ENCODE measurements at places on chromosomes 7 and 10.

DNA sequence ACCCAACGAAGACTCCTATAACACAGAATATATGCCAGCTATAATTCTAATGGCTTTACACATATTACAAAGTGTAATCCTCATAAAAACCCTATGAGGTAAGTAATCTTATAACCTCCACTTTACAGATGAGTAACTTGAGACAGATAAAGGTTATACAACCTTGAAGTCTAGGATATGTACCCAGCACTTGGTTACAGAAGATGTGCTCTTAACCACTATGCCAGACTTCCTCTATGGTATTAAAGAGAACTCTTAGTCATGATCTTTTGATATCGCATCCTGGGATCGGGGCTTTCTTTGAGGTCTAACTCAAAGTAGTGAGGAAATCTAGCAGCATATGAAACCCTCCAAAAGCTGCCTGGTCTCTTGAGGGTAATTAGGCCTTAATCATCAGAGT lies 319.2 kb upstream of the LRRN3 start:
- no peak for DNase-seq

GRCh38 chr10:4834898-4835405 lies 8.9 kb downstream of the AKR1E2 start:
- DNase-seq, result no peak

GRCh38 chr7:144513334-144513733 lies 109.8 kb upstream of the NOBOX start:
- no peak for DNase-seq

DNA sequence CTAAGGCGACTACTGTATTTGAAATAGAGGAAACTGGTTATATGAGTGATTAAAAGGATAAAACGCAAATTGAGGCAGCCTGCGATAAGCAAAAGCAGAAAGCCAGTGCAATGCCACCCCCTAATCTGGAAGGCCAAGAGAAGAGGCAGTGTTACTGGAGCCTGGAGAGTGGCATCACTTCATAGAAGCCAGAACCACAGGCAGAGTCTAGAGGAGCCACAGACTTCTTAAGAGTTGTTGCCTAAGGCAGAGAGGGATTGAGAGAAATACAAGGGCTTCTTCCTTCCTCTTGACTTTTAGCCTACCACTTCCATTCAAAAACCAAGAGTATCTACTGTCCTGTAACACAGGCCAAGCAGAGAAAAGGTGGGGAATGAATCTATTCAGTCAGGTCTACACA lies 94.9 kb upstream of the SKAP2 start:
- no peak for DNase-seq

DNA sequence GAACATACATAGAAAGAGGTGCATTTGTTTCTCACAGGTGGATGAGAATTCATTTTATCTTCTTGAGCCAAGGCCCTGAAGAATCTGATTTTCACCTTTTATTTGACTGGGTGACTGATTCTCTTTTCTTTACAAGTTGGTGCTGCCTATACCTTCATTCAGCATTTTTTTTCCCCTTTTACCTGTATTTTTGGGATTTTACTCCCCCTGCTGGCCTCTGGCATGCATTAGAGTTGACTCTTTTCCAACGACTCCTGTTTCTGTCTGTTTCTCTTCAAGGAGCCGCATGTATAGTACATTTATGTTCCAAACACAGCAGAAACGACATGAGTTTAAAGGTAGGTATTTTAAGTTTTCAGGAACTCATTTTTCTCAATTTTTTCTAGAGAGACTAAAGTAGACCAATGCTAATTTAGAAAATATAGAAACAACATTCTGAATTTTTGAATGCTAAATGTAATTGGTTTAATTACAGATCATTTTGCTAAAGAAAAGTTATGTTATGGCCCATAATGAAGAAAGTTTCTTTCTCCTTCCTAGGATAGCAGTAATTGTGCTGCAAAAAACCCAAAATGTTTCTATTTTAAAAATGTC lies 149.8 kb upstream of the HDAC9 start:
- no peak for DNase-seq

- DNase-seq, result no peak
Observed at GRCh38 chr7:836429-836828, 4.2 kb downstream of the SUN1 start.

DNA sequence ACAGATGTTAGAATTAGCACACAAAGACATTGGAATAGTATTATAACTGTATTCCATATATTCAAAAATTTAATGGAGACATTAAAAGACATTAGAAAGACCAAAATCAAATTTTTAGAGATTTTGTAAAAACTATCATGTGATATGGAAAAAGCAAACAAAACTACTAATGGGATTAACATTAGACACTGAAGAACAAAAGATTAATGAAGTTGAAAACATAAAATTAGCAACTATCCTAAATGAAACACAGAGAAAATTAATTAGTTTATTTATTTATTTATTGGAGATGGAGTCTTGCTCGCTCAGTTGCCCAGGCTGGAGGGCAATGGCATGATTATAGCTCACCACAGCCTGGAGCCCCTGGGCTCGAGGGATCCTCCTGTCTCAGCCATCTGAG lies 158.8 kb downstream of the DOCK4 start:
- DNase-seq, result no peak

GRCh38 chr7:154383045-154383444 lies 330.8 kb downstream of the DPP6 start:
- DNase-seq, result no peak
